OCI-LY7 (cell line): ENCODE measurements at places on chromosomes 2 and 18.

- no peak for DNase-seq
Measured at GRCh38 chr18:75531212-75531850, 103.8 kb upstream of the SMIM21 start.

DNA sequence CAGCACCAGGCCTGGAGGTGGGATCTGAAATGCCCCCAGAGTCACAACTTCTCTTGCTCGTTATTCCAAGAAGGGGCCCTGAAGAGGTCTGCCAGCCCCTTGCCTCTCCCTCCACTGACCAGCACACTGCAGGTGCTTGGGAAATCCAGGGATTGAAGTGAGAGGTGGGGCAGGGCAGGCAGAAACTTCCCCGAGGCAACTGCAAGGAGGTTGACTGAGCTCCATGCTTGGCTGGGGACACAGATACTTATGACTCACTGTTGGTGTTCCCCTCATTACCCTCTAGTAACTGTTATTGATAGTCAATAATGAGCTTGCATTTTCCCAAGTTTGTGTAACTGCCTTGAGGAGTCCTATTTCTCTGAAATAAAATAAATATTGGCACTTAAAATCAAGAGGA lies 47.5 kb downstream of the MARCO start:
- DNase-seq = no peak

- DNase-seq = no peak
Measured at GRCh38 chr2:46072101-46072820, 224.9 kb upstream of the EPAS1 start.

DNA sequence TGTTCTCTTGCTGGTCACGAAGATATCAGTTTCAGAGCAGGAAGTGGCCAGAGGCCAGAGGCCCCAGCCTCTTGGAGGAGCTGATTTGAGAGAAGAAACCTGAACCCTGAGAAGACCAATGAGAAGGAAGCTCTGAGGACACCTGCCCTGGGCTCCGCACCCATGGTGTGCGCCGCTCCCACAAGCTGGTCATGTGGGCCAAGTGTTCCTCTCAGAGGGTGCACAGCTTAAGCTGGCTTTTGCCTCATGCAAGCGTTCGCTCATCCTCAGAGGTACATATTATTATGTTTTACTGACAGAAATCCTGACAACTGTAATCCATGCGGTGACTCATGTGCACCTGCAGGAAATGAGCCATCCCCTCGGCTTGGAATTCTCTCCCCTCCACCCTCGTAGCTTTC lies 316.1 kb upstream of the MYT1L start:
- DNase-seq = no peak

GRCh38 chr18:63287691-63288220 lies 31.8 kb downstream of the BCL2 start:
- no peak for DNase-seq

- no peak for DNase-seq
Measured at GRCh38 chr18:7657050-7657449, 89.9 kb downstream of the PTPRM start.

GRCh38 chr2:58283931-58284330 lies 42.8 kb upstream of the FANCL start:
- DNase-seq = no peak

GRCh38 chr2:201915446-201915845 lies 109.1 kb downstream of the CDK15 start:
- peak; percentile 24 for DNase-seq

- no peak for DNase-seq
Measured at GRCh38 chr18:27616324-27616723, 431.2 kb upstream of the CHST9 start.

DNA sequence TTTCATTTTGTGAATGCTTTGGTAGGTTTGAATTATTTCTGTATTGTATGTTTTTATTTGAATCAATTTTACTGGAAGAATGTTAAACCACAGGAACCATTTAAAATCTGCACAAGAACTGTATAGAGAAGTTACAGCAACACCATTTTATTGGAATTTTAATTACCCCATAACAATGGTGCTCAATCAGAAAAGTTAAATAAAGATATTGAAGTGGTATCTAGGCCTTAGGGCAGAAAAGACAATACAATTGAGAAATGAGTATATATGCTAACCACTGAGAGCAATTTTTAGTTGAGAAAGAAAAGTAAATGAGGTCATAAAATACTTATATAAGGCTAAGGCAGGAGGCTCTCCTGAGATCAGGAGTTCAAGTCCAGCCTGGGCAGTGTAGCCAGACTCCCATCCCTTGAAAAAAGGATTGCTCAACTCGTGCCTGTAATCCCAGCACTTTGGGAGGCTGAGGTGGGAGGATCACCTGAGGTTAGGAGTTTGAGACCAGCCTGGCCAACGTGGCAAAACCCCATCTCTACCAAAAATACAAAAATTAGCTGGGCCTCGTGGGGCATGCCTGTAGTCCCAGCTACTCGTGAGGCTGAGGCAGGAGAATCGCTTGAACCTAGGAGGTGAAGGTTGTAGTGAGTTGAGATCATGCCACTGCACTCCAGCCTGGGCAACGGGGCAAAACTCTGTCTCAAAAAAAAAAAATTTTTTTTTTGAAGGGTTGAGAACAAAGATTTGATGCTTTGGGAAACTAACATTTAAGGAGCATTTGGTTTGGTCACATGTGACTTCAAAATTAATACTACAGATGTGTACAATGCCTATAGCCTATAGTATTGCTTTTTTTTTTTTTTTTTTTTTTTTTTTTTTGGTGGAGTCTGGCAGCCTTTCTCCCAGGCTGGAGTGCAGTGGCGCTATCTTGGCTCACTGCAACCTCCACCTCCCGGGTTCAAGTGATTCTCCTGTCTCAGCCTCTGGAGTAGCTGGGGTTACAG lies 212.9 kb upstream of the STON1 start:
- DNase-seq = no peak

GRCh38 chr18:66428795-66429194 lies 175.1 kb downstream of the CDH19 start:
- DNase-seq = no peak

- no peak for DNase-seq
Measured at GRCh38 chr2:88897715-88898114, 206.2 kb downstream of the RPIA start.

DNA sequence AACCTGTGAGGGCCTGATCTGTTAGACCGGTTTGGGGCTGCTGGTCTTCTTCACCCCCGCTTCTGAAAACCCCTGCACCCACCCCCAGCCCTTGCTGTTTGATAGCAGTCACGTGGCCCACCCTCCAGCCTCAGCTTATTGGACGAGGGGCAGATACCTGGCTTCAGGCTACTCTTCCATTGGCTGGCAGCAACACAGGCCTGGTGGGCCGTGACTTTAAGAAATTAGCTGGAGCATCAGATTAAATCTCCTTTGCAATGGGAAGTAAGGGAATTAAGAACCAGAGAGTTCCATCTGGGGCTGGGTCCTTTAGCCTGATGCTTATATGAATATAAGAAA lies 107.3 kb downstream of the KLHL29 start:
- no peak for DNase-seq

DNA sequence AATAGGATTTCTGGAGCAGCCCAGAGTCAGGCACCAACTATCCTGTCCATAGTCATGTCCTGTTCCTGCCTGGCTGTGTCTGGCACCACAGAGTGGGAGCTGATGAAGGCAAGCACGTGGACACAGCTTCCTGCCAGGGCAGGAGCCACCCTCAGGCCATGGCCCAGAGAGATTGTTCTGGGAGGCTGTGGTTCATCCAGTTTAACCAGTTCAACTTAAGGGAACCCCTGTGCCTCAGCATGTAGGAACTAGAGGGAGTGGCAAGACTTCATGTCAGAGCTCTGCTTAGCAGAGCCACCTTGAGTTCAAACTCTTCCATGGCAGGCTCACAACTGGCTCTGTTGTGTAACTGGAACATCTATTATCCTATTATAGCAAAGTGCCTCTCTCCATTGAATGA lies 73.2 kb upstream of the NCKAP5 start:
- no peak for DNase-seq

- DNase-seq = no peak
Measured at GRCh38 chr2:235654103-235654813, 160.4 kb downstream of the AGAP1 start.

DNA sequence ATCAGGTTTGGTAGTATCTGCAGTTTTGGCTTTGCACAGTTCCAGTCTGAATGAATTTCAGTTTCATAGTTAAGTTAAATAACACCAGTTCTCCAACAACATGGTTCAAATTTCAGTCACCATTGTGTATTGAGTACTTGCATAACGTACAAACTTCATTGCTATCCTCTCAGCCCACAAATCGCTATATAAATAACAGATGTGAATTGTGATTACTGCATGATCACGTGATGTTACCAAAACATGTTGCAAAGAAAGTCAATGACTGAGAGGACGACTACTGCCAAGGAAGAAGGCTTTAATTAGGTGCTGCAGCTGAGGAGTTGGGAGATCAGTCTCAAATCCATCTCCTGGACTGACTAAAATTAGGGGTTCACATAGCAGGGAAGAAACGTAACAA lies 48.2 kb downstream of the COL4A4 start:
- no peak for DNase-seq

DNA sequence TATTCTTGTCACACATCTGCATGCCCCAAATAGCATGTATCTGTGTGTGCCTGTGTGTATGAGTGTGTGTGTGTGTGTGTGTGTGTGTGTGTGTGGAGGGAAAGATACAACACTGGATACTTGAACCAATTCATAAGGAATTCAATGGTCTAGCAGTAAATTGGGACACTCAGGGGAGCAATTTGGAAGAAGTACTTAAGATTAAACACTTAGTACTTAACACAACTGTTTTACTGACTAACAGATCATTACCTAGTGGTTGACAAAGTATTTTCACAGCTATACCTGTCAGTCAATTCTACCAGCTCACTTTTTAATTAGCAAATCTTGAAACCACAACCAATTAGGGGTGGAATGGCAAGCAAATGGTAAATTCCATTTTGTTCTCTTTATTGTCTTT lies 1024.1 kb downstream of the TMEM182 start:
- no peak for DNase-seq

- DNase-seq = no peak
Measured at GRCh38 chr18:77023102-77023782, 109.3 kb downstream of the MBP start.

GRCh38 chr18:57754577-57755338 lies 48.4 kb downstream of the ATP8B1 start:
- no peak for DNase-seq

GRCh38 chr2:116167107-116167506 lies 1647.4 kb upstream of the DDX18 start:
- DNase-seq = no peak

GRCh38 chr2:100257939-100258338 lies 64.4 kb downstream of the LONRF2 start:
- DNase-seq = no peak

DNA sequence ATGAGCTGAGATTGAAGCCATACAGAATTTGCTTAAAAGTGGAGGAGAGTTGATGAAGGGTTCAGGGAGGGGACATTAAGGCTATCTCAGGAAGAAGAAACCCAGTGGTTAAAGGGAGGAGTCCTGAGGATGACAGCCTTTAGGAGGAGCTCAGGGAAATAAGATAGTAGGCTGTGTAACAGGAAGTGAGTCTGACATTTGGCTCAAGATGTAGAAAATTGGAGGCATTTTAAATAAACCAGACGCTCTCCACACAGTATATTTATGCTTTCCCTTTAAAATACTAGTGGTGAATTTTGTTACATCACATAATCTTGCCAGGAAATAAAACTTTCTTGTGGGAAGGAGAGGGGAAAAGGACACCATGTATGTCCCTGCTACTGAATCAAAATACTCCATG lies 11.6 kb downstream of the KCNH7 start:
- no peak for DNase-seq

- DNase-seq = no peak
Measured at GRCh38 chr2:130823886-130824491, 12.7 kb upstream of the ARHGEF4 start.

GRCh38 chr18:9788140-9788539 lies 80.0 kb downstream of the RAB31 start:
- no peak for DNase-seq

DNA sequence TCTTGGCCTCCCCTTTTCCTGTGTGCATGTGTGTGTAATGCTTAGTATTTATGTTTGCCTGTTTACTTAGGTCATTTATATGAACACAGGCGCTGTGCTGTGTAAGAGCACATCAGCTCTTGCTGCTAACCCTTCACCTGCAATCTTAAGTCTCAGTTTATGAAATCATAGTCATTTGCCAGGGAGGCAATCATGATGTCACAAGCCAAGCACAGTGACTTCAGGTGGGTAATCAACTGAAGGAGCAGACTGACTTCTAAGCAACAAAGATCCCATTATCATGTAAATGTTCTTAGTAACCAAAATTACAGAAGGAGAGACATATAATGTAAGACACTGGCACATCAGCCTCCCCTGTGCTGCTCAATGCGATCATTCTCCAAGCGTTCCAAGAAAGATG lies 386.3 kb upstream of the MEIS1 start:
- no peak for DNase-seq

DNA sequence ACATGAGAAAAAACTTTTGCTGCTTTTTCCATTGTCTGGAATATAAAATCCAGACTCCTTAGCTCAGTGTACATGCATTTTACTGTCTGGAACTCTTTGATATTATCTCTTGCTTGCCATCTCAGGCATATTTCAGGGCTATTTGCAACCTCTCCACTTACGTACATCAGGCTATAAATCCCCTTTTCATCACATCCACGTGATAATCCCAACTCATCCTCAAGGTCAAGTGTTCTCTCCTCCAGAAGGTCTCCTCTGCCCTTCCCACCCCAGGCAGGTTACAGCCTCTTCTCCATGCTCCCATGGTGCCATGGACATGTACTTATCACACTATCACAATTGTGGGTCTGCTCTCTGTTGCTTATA lies 202.5 kb upstream of the RBMS1 start:
- DNase-seq = no peak

DNA sequence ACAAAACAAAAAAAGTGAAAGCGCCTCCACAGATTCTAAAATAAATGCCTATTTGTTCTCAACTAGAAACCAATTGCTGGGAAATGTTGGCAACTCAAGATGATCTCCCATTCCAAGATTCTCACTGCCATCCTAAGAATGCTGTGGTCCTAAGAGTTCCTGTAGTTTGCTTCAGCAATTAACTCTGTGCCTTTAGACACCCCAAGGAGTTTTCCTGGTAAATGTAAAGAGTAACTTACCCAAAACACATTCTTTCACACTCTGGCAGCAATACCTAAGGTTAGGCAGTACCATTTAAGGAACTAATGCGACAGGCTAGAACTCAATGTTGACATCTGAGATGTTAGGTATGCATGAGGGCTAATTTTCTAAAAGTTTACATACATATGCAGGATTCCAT lies 58.8 kb upstream of the TANK start:
- DNase-seq = no peak

- DNase-seq = no peak
Measured at GRCh38 chr18:59460072-59460420, 101.0 kb upstream of the LMAN1 start.

DNA sequence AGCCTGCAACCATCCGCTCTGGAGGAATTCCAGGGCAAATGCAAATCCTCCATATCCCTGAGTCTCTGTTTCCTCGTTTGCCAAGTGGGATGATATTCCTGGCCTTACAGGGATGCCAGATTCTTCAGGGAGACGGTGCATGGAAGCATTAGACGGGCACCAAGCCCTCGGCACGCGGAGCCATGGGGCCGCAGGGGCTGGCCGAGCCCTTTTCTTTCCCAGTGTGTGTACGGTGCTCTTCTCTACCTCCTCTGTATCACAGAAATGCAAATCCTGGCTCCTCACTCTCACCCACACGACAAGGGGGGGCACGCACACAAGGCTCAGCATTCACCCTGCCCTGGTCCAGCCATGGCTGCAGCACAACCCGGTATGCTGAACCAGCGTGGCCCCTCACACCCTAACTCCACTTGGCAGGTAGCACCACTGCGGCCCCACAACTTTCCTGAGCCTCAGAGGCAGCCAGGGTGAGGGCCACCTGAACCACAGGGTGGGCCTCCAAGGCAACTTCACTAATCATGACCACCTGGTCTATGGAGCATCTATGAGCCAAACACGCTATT lies 64.1 kb upstream of the SALL3 start:
- DNase-seq = no peak
